ENCODE measurements at places on chromosomes 11 and 22.

DNA sequence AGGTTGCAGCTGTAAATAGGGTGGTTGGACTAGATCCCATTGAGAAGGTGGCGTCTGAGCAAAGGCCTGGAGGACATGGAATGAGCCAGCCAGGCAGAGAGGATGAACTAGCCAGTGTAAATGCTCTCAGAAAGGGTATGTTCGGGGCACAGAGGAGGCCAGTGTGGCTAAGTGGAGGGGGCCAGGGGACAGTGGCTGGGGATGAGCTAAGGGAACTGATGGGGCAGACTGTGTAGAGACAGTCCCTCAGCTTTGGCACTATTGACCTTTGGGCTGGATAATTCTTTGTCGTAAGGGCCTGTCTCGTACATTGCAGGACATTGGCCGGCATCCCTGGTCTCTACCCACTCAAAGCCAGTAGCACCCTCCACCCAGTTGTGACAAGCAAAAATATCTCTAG lies 43.7 kb upstream of the ISX start:
- DNase-seq = no peak

DNA sequence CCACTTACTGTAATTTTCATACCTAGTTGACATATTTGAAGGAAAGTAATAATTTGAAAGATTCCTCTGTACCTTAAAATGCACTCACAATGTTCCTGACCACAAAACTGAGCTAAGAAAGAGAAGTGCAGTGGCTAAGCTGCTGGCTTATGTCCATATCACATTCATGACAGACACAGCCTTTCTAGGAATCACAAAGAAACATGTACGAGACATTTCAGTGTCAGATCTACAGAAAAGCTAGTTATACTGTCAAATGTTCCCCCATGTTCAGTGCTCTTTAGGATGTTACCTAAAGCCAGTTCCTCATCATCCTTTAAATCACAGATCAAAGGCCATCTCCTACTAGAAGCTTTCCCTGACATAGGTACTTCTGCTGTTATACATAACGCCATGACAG lies 142.2 kb upstream of the C11orf58 start:
- no peak for DNase-seq

GRCh38 chr11:106399624-106400023 lies 322.2 kb downstream of the AASDHPPT start:
- DNase-seq = no peak

DNA sequence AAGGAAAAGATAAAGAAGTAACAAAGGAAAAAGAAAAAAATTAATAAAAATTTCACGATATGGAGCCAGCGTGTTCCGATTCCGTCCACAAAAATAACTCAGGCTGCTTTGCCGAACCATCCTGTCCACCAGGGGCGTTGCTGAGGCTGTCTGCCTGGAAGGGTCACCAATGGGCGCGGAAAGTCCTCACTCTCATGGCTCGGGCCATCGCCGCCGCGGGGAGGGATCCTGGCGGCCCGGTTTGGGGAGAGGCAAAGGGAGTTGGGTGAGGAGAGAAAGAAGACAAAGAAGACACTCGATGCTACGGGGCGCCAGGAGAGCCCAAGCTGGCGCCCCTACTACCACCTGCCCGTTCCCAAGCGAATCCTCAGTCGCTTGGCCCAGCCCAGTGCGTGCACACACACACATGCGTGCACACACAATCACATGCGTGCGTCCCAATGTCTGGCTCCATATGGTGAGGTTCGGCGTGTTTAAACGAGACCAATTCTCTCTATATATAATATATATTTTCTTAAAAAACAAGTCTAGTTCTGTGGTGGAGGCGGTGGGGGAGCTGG lies 5.6 kb upstream of the PYGM start:
- DNase-seq = no peak

- DNase-seq = peak; percentile 58
These were observed at the start of gene GLB1L2 for GRCh38 chr11:134331354-134332188. Gene GLB1L2, plus strand, starts transcription at chr11:134331988. Its CDS starts 74 bp downstream, at chr11:134332062.

- no peak for DNase-seq
These were observed 173.3 kb upstream of the PDGFD start for GRCh38 chr11:104337273-104337672.

DNA sequence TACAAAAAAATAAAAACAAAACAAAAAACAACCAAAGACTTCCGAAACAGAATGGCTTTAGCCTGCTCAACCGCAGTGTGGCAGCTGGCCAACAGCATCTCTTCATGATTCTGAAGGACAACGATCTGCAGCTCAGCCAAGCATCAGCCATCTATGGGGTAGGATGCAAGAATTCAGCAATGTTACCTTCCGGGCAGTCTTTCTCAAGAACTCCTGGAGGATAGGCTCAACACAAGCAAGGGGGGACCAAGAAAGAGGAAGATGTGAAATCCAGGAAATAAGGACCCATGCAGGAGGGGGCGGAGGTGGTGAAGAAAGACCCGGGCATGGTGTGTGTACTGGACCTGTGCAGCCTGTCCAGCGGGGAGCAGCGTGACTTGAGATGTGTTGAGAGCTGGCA lies 3.5 kb upstream of the TSPO start:
- peak; percentile 65 for DNase-seq

- DNase-seq = peak; percentile 43
These were observed 22.2 kb downstream of the LIF start for GRCh38 chr22:30224161-30224857.

- no peak for DNase-seq
These were observed 13.4 kb downstream of the PRDM10 start for GRCh38 chr11:129989149-129989813.

Data from suppressor macrophage treated with lipopolysaccharide for 1 hour (primary cell).